ENCODE measurements at places on chromosomes 7 and 10.

GRCh38 chr7:46492466-46492865, 571.4 kb upstream of the IGFBP3 start:
- DNase-seq = no peak

GRCh38 chr10:131666091-131666490, 234.7 kb upstream of the PPP2R2D start:
- DNase-seq = no peak

- no peak for DNase-seq
These were observed 148.5 kb downstream of the PTPN20 start for GRCh38 chr10:47059606-47060311.

DNA sequence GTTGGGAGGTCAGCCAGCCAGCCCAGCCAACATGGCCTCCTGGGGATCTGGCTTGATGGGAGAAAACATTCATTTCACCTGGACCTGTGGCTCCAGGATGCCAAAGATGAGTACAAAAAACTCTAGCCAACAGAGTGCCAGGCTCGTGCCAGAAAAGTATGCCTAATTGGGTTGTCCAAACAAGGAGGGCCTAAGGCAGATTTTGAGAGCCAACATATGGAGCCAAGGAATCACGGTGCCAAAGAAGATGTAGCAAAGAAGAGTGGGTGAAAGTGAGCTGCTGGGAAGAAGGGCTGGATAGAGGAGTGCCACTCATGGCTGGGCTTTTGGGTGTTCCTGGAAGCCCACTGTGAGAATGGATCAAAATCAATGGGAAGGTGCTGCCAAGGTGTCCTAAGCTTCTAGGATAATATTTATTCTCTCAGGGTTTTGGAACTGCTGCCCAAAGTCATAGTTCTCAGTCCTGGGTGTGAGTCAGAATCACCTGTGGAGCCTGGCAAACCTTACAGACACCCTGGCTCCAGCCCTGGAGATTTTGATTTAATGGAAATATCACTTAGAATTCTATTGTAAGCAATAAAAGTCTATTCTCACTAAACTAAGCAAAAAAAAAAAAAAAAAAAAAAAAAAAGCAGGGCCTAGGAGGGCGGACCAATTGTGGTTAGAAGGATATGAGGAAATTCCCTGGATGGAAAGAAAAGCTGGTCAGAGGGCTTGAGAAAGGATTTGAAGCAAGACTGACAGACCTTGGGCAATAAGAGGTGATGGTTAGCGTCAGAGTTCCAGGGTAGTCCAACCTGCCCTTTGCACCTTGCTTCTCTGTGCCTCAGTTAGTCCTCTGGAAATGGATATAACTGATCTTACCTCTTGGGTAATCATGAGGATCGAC, 182.2 kb upstream of the PRR15 start:
- no peak for DNase-seq

- DNase-seq = no peak
These were observed 68.8 kb upstream of the INHBA start for GRCh38 chr7:41771717-41772116.

DNA sequence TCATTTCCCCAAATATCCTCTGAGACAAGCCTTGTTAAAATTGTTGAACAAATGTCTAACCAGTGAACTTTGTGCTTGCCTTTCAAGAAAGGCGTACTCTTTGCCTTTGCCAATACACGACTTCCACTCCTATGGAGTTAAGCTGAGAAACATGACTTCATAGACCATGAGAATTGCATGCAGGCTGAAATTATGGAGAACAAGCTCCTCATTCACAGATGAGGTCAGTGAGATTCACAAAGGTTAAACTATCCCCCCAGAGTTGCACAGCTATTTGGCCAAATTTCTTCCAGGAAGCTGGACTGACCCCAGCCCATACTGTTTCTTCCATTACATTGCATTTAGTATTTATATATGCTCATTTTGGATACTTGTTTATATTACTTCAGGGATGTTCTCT, 221.4 kb upstream of the SEMA3C start:
- no peak for DNase-seq

DNA sequence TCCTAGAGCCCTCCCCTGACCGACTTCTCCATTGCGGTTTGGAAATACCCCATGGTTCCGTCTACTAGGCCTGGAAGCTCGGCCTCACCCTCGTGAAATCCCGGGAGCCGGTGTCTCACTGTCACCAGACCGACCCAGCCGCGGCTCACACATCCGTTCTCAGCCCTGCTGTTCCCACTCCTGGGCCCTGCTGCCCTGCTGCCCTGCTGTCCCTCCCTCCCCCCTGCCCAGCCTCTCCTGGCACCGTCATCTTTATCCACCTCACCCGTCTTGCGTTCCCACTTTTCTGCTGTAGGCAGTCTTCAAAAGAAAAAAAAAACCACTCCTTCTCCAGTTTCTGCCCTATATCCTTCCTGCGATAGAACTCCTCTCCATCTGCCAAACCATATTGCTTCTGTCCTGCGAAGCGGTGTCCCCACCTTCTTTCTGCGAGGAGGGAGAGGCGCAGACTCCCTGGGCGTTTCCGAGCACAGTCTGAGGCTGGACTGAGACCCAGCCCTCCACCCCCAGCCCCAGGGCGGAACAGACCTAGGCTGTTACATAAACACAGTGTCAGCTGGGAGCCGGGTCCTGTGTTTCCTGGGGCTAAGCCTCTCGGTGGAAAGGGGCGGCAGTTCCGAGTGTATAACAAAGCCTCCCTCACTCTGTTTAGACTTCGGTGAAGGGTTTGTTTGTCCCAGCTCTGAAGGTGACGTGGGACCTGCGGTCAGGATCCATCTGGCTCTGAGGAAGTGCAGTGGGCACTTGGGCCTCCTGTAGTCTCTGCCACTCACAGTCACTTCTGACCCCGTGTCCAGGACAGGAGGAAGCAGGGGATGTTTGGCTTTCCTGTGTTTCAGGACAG, 2.8 kb downstream of the AGAP3 start:
- peak; percentile 81 for DNase-seq

DNA sequence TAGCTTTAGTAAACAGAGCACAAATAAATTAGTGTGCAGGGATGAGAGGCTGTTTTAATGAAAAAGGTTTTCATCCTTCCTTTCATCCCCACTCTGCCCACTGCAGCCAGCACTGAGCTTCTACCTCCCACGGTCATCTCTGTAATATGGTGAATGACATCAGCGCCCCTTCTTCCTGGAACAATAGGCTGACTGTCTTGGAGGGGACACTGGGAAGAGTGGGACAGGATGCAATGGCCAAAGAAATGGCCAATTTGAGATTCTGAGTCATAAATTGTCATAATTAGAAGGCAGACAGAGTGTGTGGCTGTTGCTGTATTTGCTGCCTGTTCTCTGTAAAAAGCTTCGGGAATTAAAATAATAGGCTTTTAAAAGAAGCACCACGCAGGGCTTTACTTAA, 126.7 kb upstream of the CALN1 start:
- DNase-seq = peak; percentile 24

Measured in astrocyte of the hippocampus (primary cell).